ENCODE measurements at places on chromosomes 12 and 14.

DNA sequence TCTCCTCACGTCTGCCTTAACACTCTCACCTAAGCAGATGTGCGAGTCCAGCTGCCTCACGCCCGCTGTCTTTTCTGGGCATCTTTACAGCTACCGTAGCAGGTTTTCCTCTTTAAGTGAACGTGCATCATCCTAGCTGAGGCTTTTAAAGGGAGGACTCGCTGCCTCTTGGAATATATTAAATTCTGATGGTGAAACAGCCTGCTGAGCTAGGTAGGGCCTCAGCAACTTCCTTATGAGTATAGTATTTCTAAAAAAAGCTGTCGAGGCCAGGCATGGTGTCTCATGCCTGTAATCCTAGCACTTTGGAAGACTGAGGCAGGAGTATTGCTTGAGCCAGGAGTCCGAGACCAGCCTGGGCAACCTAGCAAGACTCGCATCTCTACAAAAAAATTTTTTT, 32.2 kb downstream of the TESC start:
- DNase-seq: no peak

- no peak for DNase-seq
Observed at GRCh38 chr14:78838959-78839358, 668.8 kb downstream of the NRXN3 start.

DNA sequence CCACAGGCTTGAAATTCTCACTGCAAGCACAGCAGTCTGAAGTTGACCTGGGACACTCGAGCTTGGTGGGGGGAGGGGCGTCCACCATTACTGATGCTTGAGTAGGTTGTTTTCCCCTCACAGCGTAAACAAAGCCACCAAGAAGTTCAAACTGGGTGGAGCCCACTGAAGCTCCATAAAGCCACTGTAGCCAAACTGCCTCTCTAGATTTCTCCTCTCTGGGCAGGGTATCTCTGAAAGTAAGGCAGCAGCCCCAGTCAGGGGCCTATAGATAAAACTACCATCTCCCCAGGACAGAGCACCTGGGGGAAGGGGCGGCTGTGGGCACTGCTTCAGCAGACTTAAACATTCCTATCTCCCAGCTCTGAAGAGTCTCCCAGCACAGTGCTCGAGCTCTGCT, 31.7 kb upstream of the ST8SIA1 start:
- DNase-seq: no peak

DNA sequence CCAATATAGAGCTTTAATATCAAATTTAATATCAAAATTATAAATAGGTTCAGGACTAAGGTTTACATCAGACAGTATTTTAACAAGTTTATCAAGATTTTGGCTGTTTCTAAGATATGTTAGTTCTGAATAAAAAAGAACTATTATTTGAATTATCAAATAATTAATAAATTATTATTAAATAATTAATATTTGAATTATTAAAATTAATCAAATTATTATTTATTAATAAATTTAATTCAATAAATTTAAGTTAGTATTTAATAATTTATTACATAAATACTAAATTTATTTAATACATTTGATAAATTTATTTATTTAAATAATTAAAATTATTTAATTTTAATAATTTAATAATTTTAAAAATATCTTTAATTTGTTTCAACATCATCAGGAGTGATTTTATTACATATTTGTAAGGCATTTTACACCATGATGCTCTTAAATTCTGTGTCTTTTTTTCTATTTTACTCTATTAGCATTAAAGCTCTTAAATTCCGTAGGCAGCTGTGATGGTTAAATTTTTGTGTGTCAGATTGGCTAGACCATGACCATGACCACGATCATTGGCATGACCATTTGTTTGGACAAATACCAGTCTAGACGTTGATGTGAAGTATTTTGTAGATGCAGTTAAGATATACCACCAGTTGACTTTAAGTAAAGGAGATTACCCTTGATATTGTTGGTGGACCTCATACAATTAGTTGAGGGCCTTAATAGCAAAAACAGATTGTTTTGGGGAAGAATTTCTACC, 82.6 kb downstream of the BBS10 start:
- DNase-seq: no peak

- DNase-seq: no peak
Observed at GRCh38 chr12:105769486-105769885, 369.3 kb downstream of the NUAK1 start.

DNA sequence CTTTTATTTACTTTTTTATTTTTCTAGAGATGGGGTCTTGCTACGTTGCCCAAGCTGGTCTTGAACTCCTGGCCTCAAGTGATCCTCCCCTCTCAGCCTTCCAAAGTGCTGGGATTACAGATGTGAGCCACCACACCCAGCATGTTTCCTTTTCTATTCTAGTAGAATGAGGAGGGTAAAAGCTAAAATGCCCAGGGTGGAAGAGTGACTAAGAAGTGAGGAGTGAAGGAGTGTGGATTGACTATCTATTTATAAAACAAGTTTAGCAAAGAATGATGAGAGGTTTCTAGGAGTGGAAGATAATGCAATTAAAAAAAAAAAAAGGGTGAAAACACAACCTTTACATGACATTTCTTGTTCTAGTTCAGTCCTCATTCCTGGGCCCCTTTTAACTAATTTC, 29.8 kb upstream of the PKP2 start:
- DNase-seq: no peak

- peak; percentile 68 for DNase-seq
Observed at GRCh38 chr14:34461334-34462131, 507 bp downstream of the SPTSSA start.

GRCh38 chr14:85471156-85471555, 58.8 kb upstream of the FLRT2 start:
- DNase-seq: no peak
